GM18507 (cell line): ENCODE measurements at places on chromosomes 12 and 14.

DNA sequence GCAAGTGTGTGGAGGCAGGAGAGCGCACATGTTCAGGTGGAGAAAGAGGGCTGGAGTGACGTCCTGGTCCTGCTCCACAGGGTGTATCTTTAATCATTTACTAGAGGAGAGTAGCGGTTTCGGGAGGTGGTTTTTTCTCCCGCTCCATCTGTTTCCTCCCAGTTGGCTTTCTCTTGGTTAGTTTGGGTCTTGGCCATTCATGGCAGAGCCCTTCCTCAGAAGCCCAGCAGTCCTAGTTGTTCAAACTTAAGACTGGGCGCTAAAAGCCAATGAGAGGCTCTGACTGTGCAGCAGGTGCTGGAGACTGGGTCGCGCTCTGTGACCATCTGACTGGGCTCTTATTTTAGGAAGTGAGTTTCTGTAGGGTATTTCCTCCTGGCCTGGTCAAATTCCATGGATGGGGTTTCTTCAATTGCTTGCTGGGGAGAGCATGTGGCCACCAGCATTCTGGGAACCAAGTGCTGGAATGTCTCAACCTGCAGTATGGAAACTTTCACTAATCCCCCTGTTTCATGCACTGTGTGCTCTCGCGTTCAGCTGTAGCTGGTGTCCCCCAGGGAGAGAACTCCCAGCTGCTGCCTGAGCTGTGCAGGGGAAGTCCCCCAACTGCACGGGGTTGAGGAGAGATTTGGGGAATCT is 27.4 kb upstream of the TSPAN9 start:
- no peak for DNase-seq

- DNase-seq: peak; percentile 50
Observed at GRCh38 chr12:118166946-118167345, 31.0 kb downstream of the PEBP1 start.

DNA sequence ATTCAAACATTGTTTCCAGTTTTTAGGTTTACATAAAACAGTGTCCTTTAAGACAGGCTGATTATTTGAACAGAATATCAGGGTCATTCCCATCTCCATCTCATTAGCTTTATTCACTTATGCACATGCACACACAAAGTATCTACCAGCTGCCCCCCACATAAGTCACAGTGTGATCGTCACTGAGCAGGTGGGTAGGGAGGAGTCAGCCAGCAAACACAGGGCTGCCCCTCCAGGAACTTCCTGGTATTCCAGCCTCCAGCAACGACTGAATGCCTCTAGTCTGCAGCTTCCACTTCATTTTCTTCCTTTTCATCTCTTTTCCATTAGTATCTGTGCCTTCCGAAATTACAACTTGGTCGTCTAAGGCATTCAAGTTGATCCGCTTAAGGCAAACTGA is 48.8 kb upstream of the FOXN3 start:
- no peak for DNase-seq

DNA sequence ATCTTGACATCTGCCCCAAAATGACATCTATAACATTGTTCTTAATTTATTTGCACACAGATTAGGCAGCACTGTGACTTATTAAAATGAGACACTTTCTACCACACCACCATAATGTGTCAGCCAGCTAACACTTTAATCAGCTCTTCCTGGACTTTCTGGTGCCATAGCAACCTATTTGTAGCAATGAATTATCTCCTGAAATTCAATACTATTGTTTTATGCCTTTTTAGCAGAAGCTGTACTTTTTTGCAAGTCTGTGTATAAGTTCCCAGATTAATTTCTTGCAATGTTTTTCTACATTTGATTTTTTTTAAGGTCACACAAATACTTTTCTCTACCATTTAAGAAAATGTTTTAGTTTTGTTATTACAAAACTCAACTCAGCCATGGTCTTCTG is 72.8 kb upstream of the SAV1 start:
- no peak for DNase-seq

DNA sequence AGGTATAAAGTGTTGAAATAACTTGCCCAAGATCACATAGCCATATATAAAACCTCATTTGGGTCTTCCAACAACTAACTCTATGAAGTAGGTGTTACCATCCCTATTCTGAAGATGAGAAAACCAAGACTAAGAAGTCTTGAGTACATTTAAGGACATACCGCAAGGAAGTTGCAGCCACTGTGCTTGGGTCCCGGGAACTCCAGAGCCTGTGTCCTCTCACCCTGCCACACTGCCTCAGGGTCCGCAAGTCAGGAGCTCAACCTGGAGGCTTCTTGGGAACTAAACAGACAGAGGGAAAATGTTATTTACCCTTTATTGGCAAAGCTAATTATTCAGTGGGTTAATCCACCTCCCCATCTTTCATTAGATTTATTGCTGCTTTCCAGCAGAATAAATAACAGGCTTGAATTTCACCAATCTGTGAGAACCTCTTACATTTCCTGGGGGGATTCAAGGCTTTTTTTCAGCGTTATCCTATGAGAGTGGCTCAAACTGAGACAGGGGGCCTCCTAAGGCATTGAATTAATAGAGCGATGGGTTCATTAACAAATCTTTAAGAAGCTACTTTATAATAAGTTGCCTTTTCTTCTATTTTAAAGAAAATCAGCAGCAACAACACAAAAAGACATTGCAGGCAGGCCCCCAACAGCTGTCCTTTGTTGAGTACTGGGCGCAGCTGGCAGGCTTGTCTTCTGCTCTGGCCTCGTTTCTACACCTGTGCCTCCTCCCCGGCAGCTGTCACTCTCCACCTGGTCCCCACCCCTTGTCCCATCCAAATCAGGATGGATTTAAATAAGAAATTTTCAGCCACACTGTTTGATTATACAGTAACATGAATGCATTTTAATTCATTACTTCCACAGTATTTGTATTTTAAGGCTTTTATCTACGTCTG is 25.3 kb downstream of the PHLDA1 start:
- no peak for DNase-seq

DNA sequence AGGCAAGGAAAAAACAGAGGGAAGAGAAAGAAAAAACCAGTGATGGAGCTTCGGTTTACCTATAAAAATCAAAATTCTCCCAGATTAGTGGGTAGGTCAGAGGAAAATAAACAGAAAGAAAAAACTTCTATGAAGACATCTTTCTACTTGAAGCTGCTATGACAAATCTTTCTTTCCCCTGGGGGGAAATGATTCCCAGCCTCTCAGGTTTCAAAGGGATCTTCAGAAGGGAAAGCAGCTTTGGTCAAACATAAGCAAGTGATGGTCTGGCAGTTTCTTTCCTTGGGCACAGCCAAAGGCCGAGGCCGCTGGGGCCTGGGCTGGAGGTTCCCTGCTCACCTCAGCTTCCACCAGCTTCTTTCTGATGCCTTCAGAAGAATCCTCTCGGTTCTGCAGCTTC is 104.5 kb downstream of the PRKAB1 start:
- no peak for DNase-seq

- DNase-seq: peak; percentile 84
Observed at GRCh38 chr12:124767066-124767821, 96.4 kb downstream of the SCARB1 start.

DNA sequence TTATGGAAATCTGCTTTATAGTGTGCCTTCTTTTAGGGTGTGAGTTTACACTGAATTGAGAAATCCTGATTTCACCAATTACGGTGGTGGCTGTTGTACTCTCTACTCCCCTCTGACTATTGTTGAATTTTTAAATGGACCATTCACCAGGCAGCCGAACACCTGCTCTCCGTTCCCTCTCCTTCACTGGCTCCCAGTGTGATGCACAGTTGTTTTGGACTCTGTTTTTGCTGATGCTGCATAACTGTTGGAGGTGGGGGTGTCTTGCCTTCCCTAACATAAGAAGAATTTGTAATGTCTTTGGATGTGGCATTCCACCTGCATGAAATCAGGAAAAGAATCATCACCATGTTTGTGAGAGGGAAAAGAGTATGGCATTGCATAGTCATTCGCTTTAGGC is 341.2 kb downstream of the SNAPC1 start:
- no peak for DNase-seq

- DNase-seq: no peak
Observed at GRCh38 chr14:89387922-89388685, 28.9 kb downstream of the FOXN3 start.

DNA sequence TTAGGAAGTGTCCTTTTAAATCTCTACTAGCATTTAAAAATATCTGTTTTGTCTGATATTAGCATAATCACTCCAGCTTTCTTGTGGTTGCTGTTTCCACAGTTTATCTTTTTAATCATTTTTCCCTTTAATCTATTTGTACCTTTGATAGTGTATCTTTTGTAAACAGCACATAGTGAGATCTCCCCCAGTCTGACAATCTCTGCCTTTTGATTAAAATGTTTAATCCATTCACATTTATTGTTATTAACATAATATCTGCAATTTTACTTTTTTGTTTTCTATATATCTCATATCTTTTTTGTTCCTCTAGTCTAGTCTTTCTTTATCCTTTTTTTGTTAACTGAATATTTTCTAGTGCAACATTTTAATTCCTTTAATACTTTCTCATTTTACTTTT is 104.2 kb downstream of the RPS6KA5 start:
- no peak for DNase-seq

- no peak for DNase-seq
Observed at GRCh38 chr12:51722431-51722830, 126.1 kb downstream of the FIGNL2 start.

- no peak for DNase-seq
Observed at GRCh38 chr12:50117057-50117622, 5.1 kb downstream of the COX14 start.

DNA sequence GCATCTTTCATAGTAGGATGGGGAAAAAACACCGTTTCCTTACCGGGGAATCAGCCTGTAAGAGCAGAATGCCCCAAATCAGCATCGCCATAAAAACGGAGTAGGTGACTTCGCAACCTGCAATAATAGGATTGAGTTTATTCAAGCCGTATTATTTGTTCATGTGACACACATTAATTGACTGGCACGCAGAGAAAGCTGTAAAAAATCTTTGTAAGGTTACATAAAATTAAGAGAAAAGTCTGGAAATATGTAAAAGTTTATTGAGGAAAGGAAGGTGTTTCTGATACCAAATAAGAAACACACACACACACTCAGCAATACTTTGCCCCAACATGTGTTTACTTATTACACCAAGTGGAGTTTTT is 628 bp upstream of the CAPRIN2 start:
- no peak for DNase-seq

DNA sequence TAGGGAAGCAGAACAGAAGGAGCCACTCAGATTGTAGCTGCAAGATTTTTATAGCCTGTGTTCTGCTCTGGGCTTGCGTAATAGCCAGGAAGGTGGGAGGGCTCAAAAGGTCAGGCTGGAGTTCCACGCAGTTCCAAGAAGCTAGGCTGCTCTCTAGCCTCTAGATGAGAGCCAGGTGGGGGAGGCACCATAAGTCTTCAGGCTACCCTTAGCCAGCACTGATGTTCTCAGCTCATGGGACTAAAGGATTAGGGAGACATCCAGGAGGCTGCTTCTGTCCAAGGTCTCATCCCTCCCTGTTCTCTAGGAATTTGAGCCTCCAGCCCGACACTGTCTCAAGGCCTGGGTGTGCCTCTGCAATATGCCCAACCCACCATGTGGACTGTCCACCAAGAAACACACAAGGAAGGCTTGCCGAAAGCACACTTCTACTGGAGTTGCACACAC is 1.7 kb downstream of the LMBR1L start:
- DNase-seq: no peak

- no peak for DNase-seq
Observed at GRCh38 chr14:48349689-48350088, 674.3 kb upstream of the MDGA2 start.

- DNase-seq: no peak
Observed at GRCh38 chr14:101600891-101601605, 39.8 kb downstream of the DIO3 start.

DNA sequence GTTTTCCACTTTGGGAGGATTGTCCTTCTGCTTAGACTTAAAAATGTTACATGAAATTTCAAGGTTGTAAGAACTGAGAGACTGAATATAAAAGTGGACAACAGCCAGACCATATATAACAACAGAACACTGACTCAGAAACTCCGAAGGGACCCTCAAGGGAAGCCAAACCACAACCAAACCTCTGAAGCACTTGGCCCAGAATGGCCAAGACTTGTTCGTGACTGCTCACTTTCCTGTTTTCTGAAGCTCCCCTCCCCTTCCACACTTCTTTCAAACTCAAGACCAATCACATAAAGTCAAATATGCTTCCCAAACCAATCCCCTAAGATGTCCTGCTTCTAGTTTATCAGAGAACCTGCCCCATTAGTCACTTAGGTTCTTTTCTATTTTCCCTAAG is 13.7 kb downstream of the OR6J1 start:
- no peak for DNase-seq

- no peak for DNase-seq
Observed at GRCh38 chr14:36570065-36570464, 12.3 kb downstream of the NKX2-8 start.

DNA sequence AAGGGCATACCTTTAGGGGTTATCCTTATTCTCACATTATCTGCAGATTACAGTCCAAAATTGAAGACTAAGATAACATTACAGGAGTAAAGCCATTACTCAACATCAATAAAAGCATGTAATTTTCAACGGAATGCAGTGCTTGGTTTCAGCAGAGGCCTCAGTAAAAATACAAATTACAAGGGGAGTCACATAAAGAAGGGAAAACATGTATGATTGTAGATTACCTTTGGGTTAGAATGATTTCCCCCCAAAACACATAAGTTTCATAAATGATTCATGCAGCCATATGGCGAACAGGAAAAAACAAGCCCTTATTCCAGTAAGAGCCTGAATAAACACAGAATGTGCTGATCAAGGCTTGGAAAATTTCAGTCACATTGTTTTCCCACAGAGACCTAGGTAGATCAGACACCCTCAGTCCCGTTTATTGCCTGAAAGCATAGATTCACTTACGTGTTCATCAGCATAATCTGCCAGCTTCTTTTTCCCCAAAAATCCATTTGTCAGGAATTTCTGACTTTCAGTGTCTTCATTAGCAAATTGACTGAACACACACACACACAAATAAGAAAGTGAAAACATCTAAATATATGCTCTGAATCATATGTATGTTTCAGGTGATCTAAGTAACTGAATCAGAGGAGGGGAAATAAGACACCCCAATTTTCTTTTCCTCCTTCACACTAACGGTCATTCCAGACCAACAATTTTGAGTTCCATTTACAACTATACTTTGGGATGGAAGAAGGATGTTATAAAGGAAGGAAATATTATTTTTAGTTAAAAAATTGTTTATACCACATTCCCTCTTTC is 37.5 kb downstream of the SLC38A4 start:
- DNase-seq: no peak

GRCh38 chr12:34218193-34219045 is 196.1 kb downstream of the ALG10 start:
- peak; percentile 29 for DNase-seq

GRCh38 chr12:114986178-114986714 is 302.3 kb upstream of the TBX3 start:
- no peak for DNase-seq

- DNase-seq: no peak
Observed at GRCh38 chr14:78083837-78084236, 86.3 kb upstream of the NRXN3 start.

- no peak for DNase-seq
Observed at GRCh38 chr12:118274066-118274465, 98.6 kb downstream of the TAOK3 start.

DNA sequence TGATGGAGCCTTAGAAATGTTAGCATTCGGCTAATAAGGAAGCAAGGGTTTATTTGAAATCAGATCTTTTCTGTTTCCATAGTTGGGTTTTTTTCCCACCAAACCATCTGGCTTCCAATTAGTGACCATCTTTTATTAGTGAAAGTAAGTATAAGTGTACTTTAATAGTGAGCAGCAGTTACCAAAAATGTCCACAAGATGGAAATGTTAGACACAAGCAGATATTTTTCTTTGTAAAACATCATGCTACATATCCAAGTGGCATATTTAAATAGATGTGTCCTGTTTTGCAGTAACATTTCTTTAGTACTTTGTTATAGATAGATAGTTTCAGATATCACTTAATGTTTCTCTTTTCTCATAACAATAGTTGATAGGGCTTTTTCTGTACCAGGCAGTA is 28.8 kb downstream of the YEATS4 start:
- no peak for DNase-seq
